ENCODE measurements at places on chromosomes 1 and 21.

DNA sequence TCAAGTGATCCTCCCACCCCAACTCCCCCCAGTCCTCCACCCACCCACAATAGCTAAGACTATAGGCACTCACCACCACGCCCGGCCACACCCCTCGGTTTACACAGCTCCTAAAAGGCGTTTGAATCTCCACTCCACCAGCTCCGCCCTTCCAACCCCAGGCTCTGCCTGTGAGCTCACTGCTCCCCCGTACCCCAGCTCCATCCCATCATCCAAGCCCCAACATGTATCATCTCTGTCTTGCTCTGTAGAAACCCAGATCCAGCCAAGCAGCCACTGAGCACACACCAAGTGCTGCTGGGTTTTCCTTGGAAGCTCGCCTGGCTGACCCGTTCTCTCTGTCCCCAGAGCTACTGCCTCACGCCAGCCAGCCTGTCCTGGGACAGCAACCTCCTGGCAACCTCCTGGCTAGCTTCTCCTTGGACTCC, 12.0 kb upstream of the S100A2 start:
- no peak for DNase-seq

DNA sequence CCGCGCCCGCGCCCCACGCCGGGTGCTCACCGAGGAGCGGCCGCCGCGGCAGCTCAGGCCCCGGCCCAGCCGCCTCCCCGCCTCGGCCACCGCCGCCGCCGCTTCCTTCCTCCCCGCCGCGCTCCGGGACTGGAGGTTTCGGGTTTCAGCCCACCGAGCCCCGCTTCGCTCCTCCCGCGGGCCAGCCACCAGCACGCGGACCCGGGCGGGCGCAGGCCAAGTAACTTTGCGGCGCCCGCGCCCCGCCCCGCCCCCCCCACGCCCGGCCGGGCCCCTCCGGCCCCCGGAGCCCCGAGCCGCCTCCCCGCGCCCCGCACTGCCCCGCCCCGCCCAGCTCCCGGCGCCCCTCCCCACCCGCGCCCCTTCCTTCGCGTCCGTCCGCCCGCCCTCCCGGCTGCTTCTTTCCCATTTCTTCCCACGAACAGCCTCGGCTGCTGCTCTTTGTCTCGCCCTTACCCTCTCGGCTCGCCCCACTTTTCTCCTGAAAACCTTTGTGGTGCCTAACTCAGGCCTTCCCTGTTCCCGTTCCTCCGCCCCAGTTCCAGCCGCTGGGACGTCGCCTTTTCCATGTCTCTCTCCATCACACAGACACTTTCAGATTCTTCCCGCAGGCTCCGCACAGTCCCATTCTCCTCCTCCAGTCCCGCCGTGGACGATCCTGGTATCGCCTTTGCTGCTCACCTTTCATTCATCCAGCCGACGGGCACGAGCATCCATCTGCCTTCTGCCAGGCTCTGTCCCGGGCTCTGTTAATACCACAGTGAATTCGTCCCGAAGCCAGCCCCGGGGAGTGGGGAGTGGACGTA, at the start of gene GPR161:
GPR161 (minus strand) TSS at position 222 of the 806 bp plus-strand sequence. CDS start 32,080 bp downstream, outside the sequence.
- peak; percentile 9 for DNase-seq

- DNase-seq: peak; percentile 6
Observed at GRCh38 chr1:169105434-169106094, 926 bp upstream of the ATP1B1 start.

GRCh38 chr1:230768903-230769570, 21.8 kb downstream of the CAPN9 start:
- DNase-seq: no peak

GRCh38 chr21:40620386-40621145, 226.4 kb downstream of the DSCAM start:
- DNase-seq: no peak
